ENCODE measurements at places on chromosomes 6 and 20.

- H3K27ac ChIP-seq: peak overlapping the region; percentile 81
- H3K4me3 ChIP-seq: peak overlapping the region; percentile 32
- peaks cover 2% of the 10 kb centered on the region for H3K4me1 ChIP-seq
- DNase-seq: no peak
Observed at GRCh38 chr6:137222381-137222780, 3.2 kb upstream of the IFNGR1 start.

GRCh38 chr20:18101125-18101810 lies 36.4 kb upstream of the KAT14 start:
- no peak overlapping the region for H3K27ac ChIP-seq
- no peak for DNase-seq
- no peaks in the 10 kb centered on the region for H3K27me3 ChIP-seq
- no peaks in the 10 kb centered on the region for H3K4me1 ChIP-seq
- no peak overlapping the region for H3K4me3 ChIP-seq

DNA sequence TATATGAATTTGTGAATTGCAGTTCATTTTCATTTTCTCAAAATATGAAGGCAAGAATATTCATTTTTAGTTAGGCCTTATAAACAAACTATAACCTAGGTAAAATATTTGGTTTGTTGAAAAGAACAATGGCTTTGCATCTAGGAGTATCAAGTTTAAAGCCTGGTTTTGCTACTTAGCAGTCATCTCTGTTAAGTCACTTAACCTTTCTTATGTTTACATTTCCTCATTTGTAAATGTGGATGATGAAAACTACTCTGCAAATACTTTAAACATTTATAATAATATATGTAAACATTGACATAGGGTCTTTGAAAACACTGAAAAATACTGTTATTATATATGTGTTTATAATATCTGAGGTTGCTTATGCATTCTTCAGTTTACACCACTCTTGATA lies 135.5 kb downstream of the CENPW start:
- no peak for DNase-seq
- no peaks in the 10 kb centered on the region for H3K36me3 ChIP-seq
- H3K4me3 ChIP-seq: no peak overlapping the region
- H3K27ac ChIP-seq: no peak overlapping the region
- H3K4me1 ChIP-seq: no peaks in the 10 kb centered on the region

DNA sequence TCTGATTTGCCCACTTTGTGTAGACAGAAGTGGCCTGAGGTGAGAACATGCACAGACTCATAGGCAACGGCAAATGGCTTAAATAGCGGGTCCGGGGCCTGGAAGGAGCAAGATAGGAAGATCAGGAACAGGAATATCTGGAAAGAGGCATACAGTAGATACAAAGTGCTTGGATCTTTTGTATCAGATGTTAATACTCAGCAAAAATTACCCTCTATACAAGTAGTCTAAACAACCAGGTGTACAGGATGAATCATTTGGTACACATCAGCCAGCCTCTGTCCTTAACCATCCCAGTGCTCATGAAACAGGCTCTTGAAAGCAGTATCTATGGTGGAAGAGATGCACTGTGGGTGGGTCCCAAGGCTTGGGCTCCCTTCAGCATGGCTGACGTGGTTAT lies 28.9 kb upstream of the HLA-C start:
- H3K4me3 ChIP-seq: no peak overlapping the region
- no peaks in the 10 kb centered on the region for H3K27me3 ChIP-seq
- no peak overlapping the region for H3K27ac ChIP-seq
- DNase-seq: no peak
- no peaks in the 10 kb centered on the region for H3K36me3 ChIP-seq

- DNase-seq: no peak
- H3K36me3 ChIP-seq: no peaks in the 10 kb centered on the region
- no peak overlapping the region for H3K4me3 ChIP-seq
Observed at GRCh38 chr6:6402006-6402405, 81.5 kb upstream of the F13A1 start.

- H3K4me1 ChIP-seq: peaks cover 7% of the 10 kb centered on the region
- H3K27me3 ChIP-seq: no peaks in the 10 kb centered on the region
- H3K36me3 ChIP-seq: no peaks in the 10 kb centered on the region
- no peak overlapping the region for H3K4me3 ChIP-seq
- no peak for DNase-seq
Observed at GRCh38 chr6:143064951-143065683, 4.4 kb downstream of the AIG1 start.

DNA sequence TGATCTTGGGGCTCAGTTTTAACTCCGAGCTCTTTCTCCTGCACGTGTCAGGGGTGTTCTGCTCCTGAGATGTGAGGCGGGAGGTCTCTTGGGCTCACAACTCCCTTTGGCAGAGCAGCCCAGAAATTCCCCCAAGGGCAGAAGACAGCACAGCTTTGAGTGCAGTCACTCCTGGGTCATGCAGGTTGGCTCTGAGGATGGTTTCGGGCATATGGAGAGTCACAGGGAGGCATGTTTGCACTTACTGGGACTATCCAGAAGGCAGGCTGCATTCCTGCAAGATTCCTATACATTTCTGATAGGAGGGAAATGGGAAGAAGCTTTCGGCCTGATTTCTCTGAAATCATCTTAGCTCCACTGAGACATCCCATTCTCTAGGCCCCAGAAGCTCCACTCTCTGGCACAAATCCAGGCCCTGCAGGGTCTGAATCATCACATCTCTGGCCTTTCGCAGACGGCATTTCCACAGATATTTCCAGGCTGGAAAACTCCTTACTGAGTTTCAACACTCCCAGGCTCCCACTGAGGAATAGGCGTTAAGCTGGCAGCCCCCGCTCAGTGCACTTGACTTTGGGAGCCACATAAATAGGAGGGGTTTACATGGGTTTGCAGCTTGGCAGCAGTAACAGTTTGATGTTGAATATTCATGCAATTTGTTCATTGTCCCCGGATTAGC lies 39.7 kb downstream of the AGPAT4 start:
- H3K36me3 ChIP-seq: no peaks in the 10 kb centered on the region
- DNase-seq: no peak
- no peak overlapping the region for H3K4me3 ChIP-seq
- H3K27ac ChIP-seq: no peak overlapping the region
- H3K27me3 ChIP-seq: no peaks in the 10 kb centered on the region

GRCh38 chr20:61598586-61598985 lies 346.5 kb downstream of the CDH4 start:
- H3K36me3 ChIP-seq: no peaks in the 10 kb centered on the region
- no peaks in the 10 kb centered on the region for H3K4me1 ChIP-seq
- no peak overlapping the region for H3K27ac ChIP-seq

GRCh38 chr20:5447188-5447587 lies 130.4 kb upstream of the PROKR2 start:
- no peak overlapping the region for H3K4me3 ChIP-seq
- no peak overlapping the region for H3K27ac ChIP-seq
- no peaks in the 10 kb centered on the region for H3K27me3 ChIP-seq
- no peaks in the 10 kb centered on the region for H3K36me3 ChIP-seq
- H3K4me1 ChIP-seq: no peaks in the 10 kb centered on the region

DNA sequence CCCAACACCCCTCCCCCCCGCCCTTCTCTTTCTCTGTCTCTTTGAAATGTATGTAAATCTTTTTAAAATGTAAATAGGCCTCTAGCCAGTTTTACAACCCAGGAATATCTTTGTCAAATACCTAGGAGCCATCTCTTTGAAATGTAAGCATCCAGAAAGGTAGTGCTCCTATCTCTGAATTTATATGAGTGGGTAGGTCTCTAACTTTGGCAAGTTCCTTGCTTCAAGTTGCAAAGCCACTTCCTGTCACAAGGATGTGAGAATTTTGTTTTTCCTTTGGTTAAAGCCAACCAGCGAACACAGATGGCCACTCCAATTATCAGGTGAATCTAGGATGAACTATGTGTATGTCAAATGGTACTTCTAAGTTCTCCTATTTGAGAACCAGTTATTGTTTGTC lies 6.2 kb upstream of the DEFB132 start:
- H3K27me3 ChIP-seq: no peaks in the 10 kb centered on the region
- no peaks in the 10 kb centered on the region for H3K4me1 ChIP-seq
- H3K27ac ChIP-seq: no peak overlapping the region
- no peaks in the 10 kb centered on the region for H3K36me3 ChIP-seq
- no peak for DNase-seq
- no peak overlapping the region for H3K4me3 ChIP-seq

DNA sequence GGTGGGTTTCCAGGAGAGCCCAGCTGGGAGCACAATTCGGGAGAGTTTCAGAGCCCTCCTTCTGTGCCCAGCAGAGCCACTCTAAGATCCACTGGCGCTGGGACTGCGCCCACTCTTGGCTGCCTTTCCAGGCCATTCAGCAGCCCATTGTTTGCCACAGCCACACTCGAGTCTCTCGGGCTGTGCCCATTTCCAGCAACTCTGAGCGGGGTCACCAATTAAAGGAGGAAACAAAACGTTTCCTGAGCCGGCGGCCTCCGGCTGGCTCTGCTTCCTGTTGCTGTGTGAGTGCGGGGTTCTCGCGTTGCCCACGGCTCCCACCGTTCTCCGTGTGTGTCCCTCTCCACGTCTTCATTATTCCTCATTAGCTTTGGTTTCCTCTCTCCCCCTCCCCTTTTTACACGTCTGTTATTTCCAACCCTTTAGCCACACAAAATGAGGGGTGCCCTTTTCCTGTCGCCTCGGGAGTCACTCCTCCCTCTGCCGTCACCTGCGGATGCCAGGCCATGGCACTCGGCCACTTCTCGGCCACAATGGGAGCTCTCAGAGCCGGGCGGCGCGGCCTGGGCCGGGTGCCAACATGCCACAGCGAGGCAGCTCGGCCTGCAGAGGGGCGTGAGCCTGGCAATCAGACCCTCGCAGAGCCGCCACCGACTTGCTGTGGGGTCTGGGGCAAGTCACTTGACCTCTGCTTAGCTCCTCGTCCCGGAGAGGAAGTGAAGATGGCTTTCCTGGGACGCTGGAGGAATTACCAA lies 94.3 kb upstream of the NKX2-2 start:
- no peak overlapping the region for H3K4me3 ChIP-seq
- no peak overlapping the region for H3K27ac ChIP-seq
- H3K27me3 ChIP-seq: no peaks in the 10 kb centered on the region
- no peak for DNase-seq

- no peak overlapping the region for H3K27ac ChIP-seq
- no peaks in the 10 kb centered on the region for H3K4me1 ChIP-seq
- no peaks in the 10 kb centered on the region for H3K27me3 ChIP-seq
- no peak overlapping the region for H3K4me3 ChIP-seq
Observed at GRCh38 chr20:62631336-62632308, 10.7 kb upstream of the SLCO4A1 start.

DNA sequence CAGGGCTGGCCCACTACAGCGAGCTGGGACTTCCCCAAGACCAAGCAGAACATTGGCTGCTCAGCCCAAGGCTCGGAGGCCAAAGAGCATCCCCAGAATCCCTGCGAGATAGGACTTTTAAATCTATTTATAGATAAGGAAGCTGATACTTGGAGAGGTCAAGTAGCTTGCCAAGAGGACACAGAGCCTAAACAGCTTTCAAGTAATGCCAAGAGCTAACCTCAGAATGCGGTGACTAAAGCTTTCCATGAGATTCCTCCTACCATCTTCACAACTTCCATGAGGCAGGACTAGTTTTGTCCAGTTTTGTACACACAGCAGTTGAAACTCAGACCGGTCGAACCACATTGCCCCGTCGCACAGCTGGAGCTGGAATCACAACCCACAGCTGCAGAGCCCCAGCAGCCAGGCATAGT lies 168.1 kb upstream of the TOP1 start:
- no peak for DNase-seq
- no peak overlapping the region for H3K4me3 ChIP-seq
- no peaks in the 10 kb centered on the region for H3K36me3 ChIP-seq
- no peak overlapping the region for H3K27ac ChIP-seq

GRCh38 chr6:36150283-36150682 lies 20.0 kb downstream of the MAPK13 start:
- DNase-seq: no peak
- no peaks in the 10 kb centered on the region for H3K27me3 ChIP-seq
- no peaks in the 10 kb centered on the region for H3K36me3 ChIP-seq
- H3K4me3 ChIP-seq: no peak overlapping the region

GRCh38 chr6:7769702-7770101 lies 43.8 kb downstream of the BMP6 start:
- H3K27ac ChIP-seq: no peak overlapping the region
- no peaks in the 10 kb centered on the region for H3K4me1 ChIP-seq
- H3K36me3 ChIP-seq: no peaks in the 10 kb centered on the region
- no peak for DNase-seq

- H3K4me3 ChIP-seq: no peak overlapping the region
- H3K4me1 ChIP-seq: no peaks in the 10 kb centered on the region
- no peak for DNase-seq
- H3K27ac ChIP-seq: no peak overlapping the region
- no peaks in the 10 kb centered on the region for H3K27me3 ChIP-seq
- H3K36me3 ChIP-seq: no peaks in the 10 kb centered on the region
Observed at GRCh38 chr6:169890049-169890448, 138.6 kb downstream of the ERMARD start.

- peaks cover 4% of the 10 kb centered on the region for H3K36me3 ChIP-seq
- H3K27me3 ChIP-seq: no peaks in the 10 kb centered on the region
- no peak overlapping the region for H3K4me3 ChIP-seq
- DNase-seq: no peak
- no peaks in the 10 kb centered on the region for H3K4me1 ChIP-seq
Observed at GRCh38 chr20:48749437-48749836, 78.4 kb downstream of the PREX1 start.

GRCh38 chr20:32432277-32432676 lies 74.1 kb downstream of the ASXL1 start:
- H3K36me3 ChIP-seq: peaks cover 90% of the 10 kb centered on the region
- H3K27me3 ChIP-seq: no peaks in the 10 kb centered on the region
- no peak overlapping the region for H3K27ac ChIP-seq
- no peaks in the 10 kb centered on the region for H3K4me1 ChIP-seq

DNA sequence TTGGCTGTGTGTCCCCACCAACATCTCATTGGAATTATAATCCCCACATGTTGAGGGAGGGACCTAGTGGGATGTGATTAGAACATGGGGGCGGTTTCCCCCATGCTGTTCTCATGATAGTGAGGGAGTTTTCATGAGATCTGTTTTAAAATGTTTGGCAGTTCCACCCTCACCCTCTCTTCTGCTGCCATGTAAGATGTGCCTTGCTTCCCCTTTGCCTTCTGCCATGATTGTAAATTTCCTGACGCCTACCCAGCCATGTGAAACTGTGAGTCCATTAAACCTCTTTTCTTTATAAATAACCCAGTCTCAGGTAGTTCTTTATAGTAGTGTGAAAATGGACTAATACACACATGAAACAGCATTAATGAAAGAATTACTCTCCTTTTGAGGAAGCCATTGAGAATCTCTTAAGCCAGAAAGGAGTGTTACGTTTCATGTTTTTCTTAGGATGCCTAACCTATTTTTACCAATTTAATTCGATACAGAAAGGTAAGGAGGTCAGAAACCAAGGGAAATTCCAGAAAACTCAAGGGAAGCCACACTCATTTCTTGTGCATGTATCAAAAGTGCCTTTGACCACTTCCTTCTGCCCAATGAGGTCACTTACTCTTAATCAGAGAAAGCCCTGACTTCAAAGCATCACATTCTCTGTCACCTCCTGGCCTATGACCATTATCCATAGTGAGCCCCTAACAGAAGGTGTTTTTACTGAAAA lies 24.7 kb upstream of the HINT3 start:
- no peaks in the 10 kb centered on the region for H3K27me3 ChIP-seq
- no peaks in the 10 kb centered on the region for H3K4me1 ChIP-seq
- peaks cover 23% of the 10 kb centered on the region for H3K36me3 ChIP-seq
- DNase-seq: no peak
- H3K4me3 ChIP-seq: no peak overlapping the region

GRCh38 chr6:87105823-87106222 lies 10.9 kb upstream of the CGA start:
- no peaks in the 10 kb centered on the region for H3K4me1 ChIP-seq
- H3K36me3 ChIP-seq: no peaks in the 10 kb centered on the region
- H3K4me3 ChIP-seq: no peak overlapping the region
- DNase-seq: no peak
